ENCODE measurements at places on chromosomes 2 and 18. TPM values are rescaled to one million over a fixed set of nuclear protein-coding genes. Genes with fewer than 3 reads are reported as not detected.

IL1B gene
- total RNA-seq, result not detected

SRD5A2 gene
- not detected for total RNA-seq

SIX2 gene
- 0.58 TPM for total RNA-seq

STAT4 gene
- 1.4 TPM for total RNA-seq

DYNAP gene
- total RNA-seq, result not detected

SFXN5 gene
- total RNA-seq, result 8.4 TPM

SPATA3 gene
- not detected for total RNA-seq

Measured in lower leg skin (tissue), 4 donors.